ENCODE measurements at places on chromosomes 6 and 20.
A peak's percentile ranks its signal among the peaks of the same experiment; 100 is the strongest.

- DNase-seq, result no peak
These were observed 25.2 kb downstream of the HLA-A start for GRCh38 chr6:29967379-29968010.

- DNase-seq, result peak; percentile 92
These were observed 84.4 kb downstream of the GMPR start for GRCh38 chr6:16322666-16323312.

DNA sequence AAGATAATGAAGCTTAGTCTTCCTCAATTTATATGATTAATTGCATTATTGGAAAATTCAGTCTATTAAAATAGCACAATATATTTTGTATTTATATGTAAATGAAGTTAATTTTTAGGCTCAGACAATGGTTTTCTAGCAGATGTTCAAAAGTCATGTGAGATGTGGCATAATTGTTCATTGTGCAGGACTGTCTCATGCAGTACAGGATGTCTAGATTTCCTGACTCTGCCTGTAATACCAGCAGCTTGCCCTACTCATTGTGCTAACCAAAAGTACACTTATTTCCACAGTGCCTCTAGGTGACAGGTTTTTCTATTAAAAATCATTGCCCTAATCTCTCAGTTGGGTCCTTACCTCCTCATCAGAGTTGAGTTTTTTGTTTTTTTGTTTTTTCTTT lies 12.4 kb downstream of the RALGAPB start:
- DNase-seq, result no peak

- DNase-seq, result no peak
These were observed 225.3 kb upstream of the FAM83B start for GRCh38 chr6:54621285-54621684.

DNA sequence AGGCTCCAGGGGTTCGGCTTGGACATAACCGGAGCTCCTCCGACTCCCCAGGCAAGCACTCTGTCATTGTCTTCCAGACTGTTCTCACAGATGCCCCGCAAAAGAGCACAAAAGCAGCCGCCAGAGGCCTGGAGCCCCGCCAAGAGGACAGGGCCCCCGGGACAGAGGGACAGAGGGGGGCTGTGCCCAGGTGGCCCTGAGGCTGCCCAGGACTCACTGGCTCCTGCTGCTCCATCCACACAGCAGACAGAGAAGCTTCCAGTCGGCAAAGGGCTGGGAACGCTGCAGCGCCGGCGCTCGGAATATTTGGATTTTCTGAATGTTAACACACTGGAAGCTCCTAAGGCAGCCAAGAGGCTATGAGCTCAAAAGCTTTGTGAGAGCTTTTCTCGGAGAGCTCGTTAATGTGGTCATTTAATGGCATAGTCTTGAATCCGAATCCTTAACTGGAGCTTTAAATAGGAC lies 68.0 kb upstream of the QKI start:
- no peak for DNase-seq

DNA sequence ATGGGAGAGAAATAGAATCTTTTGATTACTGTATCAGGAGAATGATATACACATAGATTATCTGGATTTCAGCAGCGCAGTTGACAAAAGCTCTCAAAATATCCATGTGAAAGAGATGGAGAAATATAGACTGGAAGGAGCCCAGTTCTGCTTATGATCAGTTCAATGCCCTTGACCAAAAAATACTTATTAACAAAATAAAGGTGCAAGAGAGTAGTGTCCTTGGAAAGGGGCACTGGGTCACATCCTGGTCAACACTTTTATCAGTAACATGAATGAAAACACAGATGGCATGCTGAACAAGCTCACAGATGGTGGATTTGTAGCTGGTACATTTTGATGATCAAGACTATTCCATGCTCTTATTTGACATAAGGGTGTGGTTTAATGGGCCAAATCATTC lies 63.9 kb upstream of the PLEKHG1 start:
- no peak for DNase-seq

- no peak for DNase-seq
These were observed 84.5 kb upstream of the MCHR2 start for GRCh38 chr6:100078509-100078908.

DNA sequence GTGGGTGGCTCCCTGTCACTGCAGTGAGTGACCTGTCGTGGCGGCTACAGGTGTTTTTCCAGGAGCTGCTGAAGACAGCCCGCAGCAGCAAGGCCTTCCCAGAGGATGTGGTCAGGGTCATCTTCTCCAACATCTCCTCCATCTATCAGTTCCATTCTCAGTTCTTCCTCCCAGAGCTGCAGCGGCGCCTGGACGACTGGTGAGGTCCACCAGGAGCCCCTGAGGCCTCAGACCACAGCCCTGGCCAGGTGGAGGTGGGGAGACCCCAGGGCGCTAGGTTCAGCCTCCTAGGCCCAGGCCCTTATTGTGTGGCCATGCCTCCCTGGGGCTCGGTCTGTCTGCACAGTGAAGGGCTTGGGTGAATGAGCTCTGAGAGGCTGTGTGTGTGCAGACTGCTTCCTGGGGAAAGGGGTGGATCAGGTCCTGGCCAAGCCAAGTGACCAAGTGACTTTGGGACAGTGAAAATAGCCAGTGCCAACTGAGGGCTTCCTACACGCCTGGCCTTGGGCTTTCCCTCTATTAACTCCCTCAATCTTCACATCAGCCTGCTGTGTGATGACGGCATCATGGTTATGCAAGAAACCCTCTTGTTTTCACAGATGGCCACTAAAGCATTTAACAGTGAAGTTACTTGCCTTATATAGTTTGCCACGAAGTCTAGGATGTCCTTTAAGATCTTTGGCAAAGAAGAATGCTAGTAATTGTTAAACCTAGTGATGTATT lies 6.4 kb downstream of the FGD2 start:
- no peak for DNase-seq

DNA sequence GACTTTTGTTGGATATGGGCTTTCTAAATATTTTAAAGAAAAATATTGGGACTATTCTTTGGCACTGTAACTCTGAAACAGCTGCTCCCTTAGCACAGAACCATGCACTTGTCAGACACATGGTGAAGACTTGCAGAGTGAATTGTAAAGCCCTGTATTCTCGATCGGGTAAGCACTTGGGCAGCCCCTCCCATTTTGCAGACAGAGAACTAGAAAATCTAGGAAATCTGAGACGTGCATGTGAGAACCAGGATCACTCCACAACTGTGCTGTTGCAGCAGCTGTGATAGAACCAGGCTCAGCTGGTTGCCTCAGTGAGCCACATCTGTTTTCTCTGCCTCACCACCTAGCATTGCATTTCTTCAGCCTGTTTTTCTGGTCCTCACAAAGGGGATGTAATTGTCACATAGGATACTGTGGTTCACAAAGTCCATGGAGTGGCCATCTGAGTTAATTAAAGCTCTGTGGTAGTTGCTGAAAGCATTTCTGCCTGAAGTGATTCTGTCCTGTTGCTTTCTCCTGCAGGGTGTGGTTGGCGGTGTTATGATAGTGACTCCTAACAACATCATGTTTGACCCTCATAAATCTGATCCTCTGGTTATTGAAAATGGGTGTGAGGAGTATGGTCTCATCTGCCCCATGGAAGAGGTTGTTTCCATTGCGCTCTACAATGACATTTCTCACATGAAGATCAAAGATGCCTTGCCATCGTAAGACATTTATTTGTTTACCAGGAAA lies 71.8 kb upstream of the HINT3 start:
- no peak for DNase-seq
